NCI-H1694 (cell line): ENCODE measurements at places on chromosomes 7 and 10.

DNA sequence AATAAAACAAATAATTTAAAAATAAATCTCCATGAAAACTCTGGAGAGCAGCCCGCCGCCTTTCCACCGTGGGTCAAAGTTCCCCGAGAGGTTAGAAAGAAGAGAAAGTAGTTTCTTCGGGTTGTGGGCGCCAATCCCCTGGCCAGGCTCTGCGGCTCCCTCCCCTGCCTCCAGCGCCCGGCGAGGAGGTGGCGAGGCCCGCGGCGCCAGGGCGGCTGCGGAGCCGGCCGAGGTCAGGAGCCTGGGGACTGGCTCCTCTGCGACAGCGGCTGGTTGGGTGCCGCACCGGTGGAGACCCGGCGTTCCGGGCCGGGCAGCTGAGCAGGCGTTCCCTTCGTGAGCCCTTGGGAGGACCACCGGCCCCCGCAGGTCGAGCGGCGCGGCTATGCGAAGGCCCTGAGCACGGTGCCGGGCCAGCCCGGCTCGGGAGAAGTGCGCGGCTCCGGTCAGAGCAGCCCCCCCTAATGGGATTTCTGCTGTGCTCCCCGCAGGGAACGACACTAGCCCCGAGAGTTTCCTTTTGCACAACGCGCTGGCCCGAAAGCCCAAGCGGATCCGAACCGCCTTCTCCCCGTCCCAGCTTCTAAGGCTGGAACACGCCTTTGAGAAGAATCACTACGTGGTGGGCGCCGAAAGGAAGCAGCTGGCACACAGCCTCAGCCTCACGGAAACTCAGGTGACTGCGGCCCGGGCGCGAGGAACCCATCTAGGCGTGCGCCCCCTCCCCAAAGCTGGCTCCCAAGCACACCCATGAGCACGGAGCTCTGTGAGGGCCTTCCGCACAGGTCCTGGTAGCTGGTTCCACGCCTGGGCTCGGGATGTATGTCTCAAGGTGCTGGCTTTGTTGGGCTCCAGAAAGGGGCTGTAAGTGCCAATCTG lies 2.8 kb downstream of the EMX2 start:
- no peak for DNase-seq

DNA sequence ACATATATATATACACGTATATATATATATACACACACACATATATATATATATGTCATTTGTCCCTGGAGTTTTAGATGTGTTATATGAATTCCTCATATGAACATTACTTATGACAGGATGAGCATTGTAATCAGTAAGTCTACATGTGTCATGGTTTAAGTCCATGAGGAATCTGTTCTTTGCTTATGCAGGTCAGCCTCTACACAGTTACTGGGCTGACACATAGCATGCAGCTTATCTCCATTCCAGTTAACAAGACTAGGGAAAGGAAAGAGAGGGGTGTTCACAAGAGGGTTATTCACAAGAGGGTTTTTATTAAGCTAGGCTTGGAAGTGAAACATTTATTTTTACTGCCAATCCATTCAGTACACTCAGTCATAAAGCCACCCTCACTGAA lies 226.7 kb downstream of the SNX13 start:
- no peak for DNase-seq

GRCh38 chr7:150737265-150738055 lies at the start of gene GIMAP5:
TSS of gene GIMAP5 (plus strand) at chr7:150737418. CDS start at chr7:150740885, 3,467 bp downstream.
- no peak for DNase-seq

GRCh38 chr7:29147821-29148220 lies 1.5 kb upstream of the CPVL start:
- no peak for DNase-seq

DNA sequence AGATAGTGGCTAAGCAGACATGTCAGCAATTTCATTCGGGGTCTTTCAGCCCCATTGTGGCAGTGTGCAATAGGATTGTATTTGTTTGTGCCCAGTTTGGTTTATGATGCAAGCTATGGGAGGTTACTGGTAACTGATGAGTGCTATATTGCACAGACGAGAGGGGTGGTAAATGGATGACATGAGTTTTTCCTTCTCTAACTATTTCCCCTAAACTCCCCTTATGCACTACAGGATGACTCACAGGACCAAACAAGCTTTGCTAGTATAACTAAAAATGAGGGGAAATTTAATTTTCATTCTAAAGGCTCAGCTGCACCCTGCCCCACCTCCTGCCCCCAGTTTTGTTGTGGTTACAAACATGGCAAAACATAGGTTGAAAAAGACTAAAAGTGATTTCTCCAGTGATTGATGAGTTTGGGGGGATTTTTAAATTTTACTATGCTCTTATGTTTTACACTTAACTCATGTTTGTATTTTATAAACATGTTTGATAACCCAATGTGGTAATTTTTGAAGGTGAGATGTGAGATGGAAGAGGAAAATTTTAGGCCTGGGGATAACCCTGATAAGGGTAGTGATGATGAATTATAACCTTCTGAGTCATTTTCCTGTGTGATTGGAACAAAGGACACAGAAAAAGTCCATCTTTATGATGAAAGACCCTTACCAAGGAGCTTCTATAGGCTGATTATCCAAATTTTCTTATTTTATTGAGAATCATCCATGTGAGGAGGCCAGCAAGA lies 60.8 kb upstream of the NAMPT start:
- no peak for DNase-seq

GRCh38 chr10:47047127-47047504 lies 135.9 kb downstream of the PTPN20 start:
- no peak for DNase-seq

- DNase-seq = no peak
These were observed 530.9 kb downstream of the PTPRN2 start for GRCh38 chr7:158056761-158057160.

DNA sequence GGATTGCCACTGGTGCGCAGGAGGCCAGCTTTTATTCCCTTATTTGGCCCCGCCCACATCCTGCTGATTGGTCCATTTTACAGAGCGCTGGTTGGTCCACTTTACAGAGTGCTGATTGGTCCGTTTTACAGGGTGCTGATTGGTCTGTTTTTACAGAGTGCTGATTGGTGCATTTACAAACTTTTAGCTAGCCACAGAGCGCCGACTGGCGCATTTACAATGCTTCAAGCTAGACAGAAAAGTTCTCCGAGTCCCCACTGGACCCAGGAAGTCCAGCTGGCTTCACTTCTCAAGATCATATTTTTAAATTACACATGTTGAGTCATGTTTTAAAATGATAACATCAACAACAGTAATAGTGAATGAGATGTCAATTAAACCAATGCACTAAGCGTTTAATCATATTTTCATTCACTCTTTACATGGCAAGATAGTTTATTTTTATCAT lies 128.3 kb downstream of the CUBN start:
- DNase-seq = no peak

DNA sequence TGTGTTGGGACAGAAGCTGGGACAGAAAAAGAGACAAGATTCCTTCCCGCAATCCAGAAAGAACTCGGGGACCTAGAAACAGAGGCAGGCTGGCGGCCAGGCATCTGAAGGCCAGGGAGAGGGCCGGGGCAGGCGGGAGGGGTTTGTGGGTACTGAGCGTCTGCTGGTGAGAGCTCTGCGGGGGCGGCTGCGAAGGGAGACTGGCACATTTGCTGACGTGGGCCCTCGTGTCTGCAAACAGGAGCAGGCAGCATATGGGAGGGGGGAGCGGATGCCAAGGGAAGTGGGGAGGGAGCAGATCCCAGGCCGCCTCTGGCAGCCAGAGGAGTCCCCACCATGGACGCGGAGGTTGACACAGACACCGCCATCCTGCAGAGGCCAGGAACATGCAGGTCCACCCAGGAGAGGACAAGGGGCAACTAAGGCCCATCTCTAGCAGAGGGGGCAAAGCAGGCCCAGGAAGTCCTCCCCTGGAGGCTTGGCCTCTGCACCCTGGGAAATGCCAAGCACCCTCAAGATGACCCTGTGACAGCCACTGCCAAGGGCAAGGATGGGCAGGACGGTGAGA lies 32.2 kb downstream of the KCNH2 start:
- DNase-seq = peak; percentile 92

DNA sequence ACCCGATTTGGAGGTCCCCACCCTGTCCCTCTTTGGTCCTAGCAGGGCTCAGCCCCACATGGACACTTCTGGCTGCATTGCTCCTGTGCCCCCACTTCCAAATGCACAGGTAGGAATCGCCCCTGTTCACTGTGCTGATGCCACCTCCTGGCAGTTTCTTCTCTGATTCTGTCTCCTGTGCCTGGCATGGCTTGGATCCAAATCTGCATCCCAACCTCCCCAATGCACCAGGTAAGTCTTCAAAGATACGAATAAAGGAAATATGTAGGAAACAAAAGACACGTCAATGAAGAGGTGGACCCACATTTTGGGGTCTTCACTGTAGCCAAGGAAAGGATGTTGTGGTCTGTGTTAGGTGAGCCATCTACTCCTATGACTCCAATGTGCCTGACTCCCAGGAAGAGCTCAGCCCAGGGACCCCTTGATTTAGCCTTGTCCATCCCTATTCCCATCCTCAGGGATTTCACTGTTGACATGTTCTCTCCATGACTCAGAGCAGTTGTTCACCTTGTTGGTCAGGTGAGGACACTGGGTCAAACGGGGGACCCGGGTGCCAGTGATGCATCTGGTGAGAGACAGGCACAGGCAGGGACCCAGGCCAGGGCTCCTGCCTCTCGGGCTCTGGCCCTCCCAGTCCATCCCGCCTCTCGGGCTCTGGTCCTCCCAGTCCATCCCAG lies 341.8 kb downstream of the CXCL12 start:
- DNase-seq = no peak

DNA sequence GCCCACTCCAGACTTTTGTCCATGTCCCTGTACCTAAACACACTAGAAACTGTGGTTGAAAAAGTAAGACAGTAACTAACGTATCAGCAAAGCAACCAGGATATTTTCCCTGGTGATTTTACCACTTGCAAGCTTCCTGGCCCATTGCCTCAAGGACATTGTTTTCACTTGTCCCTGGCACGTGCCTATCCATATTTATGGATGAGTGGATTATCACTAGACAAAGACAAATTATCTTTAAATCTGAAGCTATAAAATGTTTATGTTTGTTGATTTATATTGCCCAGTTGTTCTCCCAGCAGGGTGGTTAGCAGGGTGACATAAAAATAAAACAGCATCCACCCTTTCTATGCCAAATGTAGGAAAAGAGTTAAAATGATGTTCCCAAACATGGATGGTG lies 93.2 kb upstream of the STEAP1 start:
- DNase-seq = no peak

- DNase-seq = no peak
These were observed 14.9 kb downstream of the CCL26 start for GRCh38 chr7:75756991-75757676.

DNA sequence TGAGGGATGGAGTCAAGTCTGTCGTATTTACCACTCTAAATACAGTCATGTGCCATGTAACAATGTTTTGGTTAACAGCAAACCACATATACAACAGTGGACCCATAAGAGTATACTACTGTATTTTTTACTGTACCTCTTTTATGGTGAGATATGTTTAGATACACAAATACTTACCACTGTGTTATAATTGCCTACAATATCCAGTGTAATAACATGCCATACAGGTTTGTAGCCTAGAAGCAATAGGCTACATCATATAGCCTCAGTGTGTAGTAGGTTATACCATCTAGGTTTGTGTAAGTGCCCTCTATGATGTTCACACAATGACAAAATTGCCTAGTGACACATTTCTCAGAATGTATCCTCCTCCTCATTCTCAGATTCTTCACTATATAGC lies 110.4 kb downstream of the FAM107B start:
- DNase-seq = no peak

DNA sequence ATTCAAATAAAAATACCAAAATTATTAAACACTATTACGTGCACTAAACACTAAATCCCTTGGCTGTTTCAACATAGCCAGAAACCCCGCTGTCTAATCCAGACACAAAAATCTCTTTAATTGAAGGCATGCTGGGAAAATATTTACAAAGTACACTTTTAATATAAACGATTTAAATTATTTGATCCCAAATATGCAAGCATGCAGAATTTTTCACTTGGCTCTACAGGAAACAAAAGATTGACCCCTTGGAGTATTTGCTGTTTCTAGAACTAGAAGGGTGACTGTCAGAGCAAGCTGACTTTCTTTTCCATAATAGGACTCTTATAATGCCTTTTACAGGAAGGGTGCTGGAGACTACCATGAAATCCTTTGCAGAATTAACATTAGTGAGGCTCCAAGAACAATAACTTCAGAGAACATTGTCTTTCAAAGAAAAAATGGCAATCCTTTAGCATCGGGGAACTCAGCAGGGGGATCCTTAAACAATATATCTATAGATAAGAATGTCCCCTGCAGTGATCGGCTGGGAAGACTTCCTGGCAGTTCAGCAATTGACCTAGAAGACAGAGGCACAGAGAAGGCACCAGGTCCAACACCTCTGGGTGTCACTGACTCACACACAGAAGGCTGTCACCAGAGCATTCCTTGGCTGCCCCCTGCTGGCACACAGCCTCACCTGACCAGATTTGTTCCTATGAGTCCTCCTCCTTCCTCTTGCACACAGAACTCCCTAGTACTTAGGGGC lies 55.8 kb upstream of the MRLN start:
- DNase-seq = peak; percentile 68

GRCh38 chr10:87589645-87590051 lies 70.0 kb upstream of the PAPSS2 start:
- no peak for DNase-seq

DNA sequence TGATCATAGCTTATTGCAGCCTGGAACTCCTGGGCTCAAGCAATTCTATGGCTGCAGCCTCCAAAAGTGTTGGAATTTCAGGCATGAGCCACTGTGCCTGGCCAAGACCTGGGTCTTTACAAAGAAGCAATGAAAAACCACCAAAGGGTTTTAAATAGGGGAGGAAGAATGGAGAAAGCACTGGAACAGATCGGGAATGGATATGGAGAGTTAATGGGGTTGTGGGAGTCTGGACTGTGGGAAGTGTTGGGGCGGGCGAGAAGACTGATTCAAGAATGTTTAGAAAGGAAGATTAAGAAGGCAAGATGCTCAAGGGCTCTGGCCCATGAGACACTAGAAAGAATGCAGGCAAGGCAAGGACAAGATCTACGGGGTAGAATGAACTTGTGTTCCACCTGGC lies 98.5 kb downstream of the CARD11 start:
- DNase-seq = no peak

DNA sequence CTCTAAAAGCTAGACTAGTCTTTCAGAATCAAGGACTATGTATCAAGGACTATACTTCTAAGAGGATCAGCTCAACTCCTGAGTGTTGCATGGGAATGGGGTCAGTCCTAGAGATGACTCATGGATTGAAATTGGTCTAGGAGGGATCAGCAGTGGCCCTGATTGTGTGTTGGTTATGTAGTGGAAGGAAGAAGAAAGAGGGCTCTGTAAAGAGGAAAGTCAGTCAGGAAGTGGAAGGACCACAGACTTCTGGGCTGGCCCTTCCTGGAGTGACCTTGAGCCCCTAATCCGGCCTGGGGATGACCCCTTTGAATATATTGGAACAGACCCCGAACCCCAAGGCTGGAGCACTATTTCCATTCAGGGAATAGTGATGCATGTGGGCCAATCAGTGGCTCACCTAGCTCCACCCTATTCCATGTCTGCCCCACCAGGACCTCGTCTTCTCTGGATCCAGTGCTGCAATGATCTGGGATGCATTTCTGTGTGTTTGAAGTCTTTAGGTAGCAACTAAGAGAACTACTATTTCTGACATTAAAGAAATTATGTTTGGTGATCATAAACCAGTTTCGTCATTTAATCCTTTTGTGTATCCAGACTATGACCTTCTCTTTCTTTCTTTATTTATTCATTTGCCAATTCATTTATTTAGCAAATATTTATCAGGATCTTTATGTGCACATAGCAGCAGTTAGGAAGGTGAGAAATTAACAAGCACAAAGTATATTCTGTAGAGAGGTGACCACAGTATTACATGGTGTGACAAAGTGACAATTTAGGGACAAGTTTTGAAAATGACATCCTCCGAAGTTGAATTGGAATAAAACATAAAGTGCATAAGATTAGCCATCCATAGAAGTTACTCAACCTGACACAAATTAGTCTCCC lies 48.6 kb upstream of the KIF5B start:
- DNase-seq = no peak
